ENCODE measurements at places on chromosomes 13 and 19. TPM values are rescaled to one million over a fixed set of nuclear protein-coding genes. Genes with fewer than 3 reads are reported as not detected.

Gene GIPR
- polyA plus RNA-seq: 0.33 TPM

GRCh38 chr13:81874681-81875661 is 1534.0 kb upstream of the SPRY2 start:
- DNase-seq: no peak

GRCh38 chr13:105291987-105292386 is 1243.5 kb downstream of the EFNB2 start:
- DNase-seq: no peak

DNA sequence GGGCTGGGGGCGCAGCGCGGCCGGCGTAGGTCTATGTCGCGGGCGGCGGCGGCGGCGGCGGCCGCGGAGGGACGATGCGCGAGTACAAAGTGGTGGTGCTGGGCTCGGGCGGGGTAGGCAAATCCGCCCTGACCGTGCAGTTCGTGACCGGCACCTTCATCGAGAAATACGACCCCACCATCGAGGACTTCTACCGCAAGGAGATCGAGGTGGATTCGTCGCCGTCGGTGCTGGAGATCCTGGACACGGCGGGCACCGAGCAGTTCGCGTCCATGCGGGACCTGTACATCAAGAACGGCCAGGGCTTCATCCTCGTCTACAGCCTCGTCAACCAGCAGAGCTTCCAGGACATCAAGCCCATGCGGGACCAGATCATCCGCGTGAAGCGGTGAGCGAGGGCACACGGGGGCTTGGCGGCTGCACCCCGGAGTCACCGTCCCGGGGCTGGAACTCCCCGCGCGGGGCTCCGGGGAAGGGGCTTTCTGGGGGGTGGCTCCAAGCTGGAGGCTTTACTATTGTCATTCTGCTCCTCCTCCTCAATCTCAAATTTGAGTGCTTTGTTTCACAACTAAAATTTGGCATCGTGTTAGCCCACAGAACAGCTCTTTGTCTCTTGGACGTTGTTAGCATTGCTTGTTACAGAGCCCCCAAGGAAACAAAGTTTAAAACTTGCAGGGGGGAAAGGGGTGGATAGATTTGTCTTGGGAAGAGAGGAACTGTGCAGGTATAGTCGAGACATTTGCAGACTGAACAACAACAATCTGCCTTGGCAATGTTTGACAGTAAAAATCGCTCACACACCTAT is 630 bp downstream of the RAP2A start:
- DNase-seq: no peak

DNA sequence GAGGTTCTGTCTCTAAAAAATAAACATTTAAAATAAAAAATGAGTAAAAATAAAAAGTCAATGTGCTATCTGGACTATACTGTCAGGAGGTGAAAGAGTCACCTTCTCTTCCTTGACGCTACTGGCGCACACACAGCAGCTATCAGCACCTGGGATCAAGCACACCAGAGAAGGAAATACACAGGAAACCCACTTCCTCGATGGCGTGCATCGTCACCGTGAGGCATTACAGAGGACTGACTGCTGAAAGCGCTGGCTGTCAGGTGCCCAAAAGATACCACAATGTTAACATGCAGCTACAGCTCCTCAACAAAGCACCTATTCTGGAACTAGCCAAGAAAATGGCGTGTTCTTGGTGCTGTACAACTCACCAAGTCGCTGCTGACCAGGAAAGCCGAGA is 6.1 kb downstream of the SLC35E1 start:
- DNase-seq: no peak

DNA sequence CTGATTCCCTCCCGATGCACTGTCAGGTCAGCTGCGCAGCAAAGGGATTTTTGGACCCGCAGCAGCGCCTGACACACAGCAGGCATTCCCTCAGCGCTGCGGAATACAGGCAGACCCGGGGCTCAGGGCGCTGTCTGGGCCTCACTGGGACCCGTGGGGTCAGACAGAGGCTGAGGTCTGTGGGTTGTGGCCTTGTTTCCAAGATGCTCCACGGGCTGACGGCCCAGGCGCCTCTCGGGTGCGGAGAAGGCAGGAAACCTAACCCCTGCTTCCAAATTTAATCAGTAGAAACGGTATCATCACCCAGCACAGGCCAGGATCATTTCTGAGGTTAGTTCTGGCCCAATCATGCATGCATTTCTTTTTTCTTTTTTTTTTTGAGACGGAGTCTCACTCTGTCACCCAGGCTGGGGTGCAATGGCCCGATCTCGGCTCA is 686 bp upstream of the RNF126 start:
- no peak for DNase-seq

- no peak for DNase-seq
Observed at GRCh38 chr13:44755872-44756271, 179.7 kb upstream of the TSC22D1 start.

DNA sequence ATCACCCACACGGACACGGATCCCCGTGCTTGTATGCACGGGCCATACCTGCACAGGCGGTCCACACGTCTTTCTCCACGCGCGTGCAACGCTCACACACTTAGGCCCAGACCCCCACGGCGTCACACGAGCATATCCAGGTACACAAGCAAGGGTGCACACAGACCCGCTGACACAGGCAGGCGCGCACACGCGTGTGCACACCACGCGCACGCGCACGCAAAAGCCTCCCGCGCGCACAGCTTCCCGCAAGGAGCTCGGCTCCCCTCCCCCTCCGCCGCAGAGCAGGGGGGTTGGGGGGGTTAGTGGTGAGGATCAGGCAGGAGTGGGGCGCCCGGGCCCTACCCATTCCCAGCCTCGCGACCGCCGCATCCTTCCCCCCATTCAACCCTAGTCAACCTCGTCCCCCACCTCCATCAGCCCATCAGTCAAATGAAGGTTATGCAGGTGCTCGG is 407 bp downstream of the RAB3A start:
- no peak for DNase-seq

Data from left renal pelvis (tissue), 4 donors.